Left ventricle myocardium superior (tissue), 1 donor: ENCODE measurements at places on chromosomes 1 and 21. TPM values are rescaled to one million over a fixed set of nuclear protein-coding genes. Genes with fewer than 3 reads are reported as not detected.

Gene TRABD2B
- 0.92 TPM for total RNA-seq

Gene PROK1
- not detected for total RNA-seq

Gene TMCO4
- 8.9 TPM for total RNA-seq

Gene NTNG1
- 0.57 TPM for total RNA-seq

Gene STYXL2
- 121 TPM for total RNA-seq

Gene ELAPOR1
- 0.30 TPM for total RNA-seq

Gene GIPC2
- 4.9 TPM for total RNA-seq

Gene CELA3B
- not detected for total RNA-seq

Gene KLHDC7A
- total RNA-seq, result not detected

Gene TSACC
- not detected for total RNA-seq

Gene TSPEAR
- total RNA-seq, result 2.7 TPM

Gene YOD1
- 4.9 TPM for total RNA-seq

Gene HUNK
- total RNA-seq, result 0.40 TPM

Gene TNNT2
- total RNA-seq, result 10,350 TPM

Gene CTH
- 1.1 TPM for total RNA-seq

DNA sequence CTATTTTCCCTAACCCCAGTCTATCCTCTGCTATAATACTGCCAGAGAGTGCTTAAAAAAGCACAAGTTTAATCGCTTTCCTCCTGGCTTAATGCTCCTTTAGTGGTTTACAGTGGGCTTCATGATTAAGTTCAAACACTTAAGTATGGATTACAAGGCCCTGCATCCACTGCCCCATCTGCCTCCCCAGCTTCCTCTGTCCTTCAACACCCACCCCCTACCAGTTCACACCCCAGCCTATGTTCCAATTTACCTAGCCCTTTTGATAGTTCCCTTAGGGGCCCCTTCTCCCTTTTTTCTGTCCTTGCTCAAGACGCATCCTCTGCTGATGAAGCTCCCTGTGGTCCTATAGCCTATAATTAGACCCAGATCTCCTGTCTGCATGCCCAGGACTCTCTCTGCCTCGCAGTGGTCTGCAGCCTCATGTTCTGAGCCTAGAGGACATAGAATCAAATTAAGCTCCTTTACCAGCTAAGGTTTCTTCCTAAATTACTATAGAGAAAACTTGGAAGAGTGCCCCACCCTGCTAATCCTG lies 212.5 kb downstream of the FGGY start:
- no peak for DNase-seq

DNA sequence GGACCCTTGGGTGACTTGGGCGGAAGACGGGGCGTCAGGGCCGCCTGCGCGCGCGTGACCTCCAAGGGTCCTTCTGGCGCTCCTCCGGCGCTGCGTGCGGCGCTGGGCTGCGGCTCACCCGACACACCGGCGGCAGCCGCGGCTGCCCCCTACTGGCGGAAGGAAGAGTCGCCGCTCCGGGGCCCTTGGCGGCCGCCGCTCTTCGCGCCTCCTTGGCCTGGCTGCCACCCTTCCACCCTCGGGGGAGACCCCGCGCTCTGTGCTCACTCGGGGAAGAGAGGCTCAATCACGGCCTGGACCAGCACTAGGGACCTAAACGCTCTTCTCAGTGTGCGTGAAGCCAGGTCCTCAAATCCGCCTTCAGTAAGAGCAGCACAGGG lies 89.7 kb downstream of the DMRTA2 start:
- peak; percentile 78 for DNase-seq

DNA sequence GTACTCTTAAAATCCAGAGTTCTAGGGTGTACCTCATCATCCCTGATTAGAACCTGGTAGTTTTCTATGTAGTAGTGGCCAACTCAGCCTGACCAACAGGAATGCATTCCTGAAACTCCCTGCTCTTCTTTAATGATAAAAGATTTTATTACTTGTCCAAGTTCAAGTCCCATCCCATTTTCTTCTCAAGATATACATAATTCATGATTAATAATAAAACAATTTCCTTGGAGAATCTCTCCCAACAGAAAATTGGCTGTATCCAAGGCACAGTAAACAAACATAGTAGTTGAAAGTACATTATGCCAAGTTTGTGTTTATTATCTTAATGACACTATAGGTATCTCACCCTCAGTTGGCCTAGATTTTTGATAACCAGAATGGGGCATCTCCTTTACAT lies 714.1 kb upstream of the ADAMTS5 start:
- no peak for DNase-seq

GRCh38 chr1:234433563-234434285 lies 45.3 kb downstream of the TARBP1 start:
- DNase-seq, result no peak

GRCh38 chr1:167640051-167640450 lies 10.0 kb downstream of the RCSD1 start:
- no peak for DNase-seq

DNA sequence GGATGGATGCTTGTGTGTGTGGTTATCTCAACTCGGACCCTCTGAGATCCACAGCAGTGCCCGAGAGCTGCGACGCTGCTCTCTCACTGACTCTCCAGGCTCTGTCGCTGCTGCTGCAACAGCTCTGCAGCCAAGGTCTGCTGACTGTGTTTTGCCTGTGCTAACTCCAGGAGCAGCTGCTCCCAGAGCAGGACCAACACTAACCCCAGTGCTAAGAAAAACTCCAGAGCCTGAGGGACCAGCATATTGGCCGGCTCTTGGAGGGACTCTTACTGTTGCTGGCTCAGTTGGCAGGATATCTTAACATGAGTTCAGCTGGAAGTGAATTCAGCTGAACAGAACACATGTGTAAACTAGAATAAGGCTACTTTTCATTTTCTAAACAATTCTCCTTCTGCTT lies 4.4 kb downstream of the LCE2C start:
- DNase-seq, result no peak

- DNase-seq, result no peak
These were observed 53.8 kb downstream of the B3GALNT2 start for GRCh38 chr1:235450433-235450832.

DNA sequence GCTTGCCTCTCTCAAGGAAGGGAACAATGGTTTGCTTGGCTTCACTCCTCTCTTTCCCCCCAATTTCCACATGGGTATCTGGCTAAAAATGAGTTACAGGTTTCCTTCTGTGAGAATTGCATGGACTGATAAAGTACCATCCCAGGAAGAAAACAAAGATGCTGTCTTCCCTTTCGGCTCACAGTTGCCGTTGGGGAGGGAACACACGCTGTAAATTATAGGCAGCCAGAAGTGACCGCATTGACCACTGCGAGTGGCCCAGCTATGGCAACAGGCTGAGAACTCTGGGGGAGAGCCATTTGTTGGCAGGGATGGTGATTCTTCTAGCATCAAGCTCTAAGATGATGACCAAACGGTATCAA lies 2.9 kb downstream of the RUNX1 start:
- DNase-seq, result no peak

GRCh38 chr1:220335668-220336067 lies 63.4 kb upstream of the RAB3GAP2 start:
- no peak for DNase-seq

GRCh38 chr1:53359225-53359933 lies 31.5 kb upstream of the LRP8 start:
- DNase-seq, result no peak

DNA sequence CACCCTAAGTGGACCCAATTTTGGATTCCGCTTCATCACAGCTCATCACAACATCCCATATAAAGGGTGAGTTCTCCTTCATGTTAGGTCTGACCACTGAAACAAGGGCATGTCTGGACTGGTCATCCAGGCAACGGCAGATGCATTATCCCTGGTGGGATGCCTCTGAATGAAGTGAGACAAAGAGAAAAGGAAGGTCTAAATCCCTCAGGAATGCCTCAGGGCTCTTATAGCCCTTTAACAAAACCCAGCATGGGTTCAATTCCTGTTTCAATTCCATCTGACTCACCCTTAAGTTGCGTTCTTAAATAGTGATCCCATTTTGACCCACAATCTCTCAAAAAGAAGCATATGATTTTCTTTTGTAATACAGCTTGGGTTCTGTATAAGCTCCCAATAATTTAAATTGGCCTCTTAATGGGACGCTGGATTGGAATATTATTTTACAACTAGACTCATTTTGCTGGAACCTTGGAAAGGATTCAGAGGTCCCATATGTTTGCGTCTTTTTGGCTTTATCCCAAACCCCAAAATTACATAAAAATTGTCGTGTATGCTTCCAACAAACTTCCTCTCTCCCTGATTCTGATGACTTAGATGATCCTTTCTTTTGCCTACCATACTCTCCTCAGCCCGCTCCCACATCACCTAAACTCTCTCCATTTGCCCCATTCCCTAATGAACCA lies 287.4 kb upstream of the ZP4 start:
- no peak for DNase-seq

GRCh38 chr21:17554679-17555465 lies 42.0 kb downstream of the CXADR start:
- DNase-seq, result no peak

DNA sequence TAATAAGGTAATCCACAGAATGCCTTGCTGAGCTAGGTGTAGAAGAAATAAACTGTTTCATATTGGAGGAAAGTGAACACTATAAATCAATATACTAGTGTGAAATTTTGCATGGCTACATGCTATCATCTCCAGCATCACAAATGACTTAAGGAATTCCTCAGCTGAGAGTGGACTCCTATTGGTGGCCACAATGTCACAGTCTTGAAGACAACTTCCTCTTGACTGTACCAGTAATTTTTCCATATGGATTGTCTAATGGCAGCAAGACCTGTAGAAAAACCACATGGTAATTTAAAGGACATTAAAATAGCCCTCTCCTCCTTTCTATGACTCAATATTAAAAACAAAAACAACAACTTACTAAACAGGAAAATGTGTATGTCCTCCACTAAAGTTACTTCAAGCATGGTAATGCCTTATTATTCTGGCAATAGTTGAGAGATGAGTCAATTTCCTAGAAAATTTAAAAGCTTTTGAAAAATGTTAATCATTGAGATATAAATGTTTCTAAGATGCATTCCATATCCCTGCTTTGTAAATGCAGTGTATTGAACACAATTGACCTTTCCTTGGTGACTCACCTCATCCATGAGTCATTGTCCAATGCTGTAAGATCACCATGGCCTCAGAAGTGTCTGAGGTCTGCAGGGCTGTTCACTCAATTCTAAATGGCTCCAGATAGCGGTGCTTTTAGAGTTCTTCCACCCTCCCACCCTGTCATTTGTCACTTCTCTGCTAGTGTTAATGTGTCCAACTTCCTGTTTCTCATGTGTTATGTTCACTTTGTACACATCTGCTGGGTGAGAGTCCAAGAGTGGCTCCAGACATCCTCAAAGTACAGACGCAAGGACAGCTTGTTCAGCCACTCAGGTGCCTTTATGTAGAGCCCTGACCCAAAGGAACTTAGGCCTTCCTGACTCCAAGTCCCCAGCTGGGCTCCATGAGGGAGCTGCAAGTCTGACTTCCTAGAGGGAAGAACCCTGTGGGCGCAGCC lies 32.8 kb upstream of the DNASE2B start:
- no peak for DNase-seq

- DNase-seq, result no peak
These were observed 434.6 kb upstream of the ADGRL2 start for GRCh38 chr1:81366173-81366572.

GRCh38 chr1:866095-866494 lies 57.6 kb upstream of the SAMD11 start:
- DNase-seq, result no peak

DNA sequence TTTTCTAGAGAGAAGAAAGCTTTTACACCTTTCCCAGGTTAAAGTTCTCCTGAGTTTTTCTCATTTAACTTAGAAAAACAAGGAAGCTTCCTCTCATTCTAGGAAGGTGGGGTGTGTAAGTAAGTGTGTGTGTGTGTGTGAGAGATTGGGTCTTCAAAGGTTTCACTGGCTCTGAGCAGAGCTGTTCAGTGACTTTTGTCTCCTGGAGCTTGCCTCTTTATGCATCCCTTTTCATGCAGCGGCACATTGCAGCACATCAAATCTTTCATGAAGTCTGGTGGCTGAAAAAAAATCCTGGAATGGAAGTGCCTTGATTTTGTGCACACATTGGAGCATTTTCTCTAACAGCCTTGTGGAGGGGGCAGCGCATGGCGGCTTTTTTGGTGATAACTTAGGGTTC lies 3.4 kb downstream of the GPA33 start:
- no peak for DNase-seq

- DNase-seq, result no peak
These were observed 19.0 kb downstream of the DPH5 start for GRCh38 chr1:101006553-101006952.

- DNase-seq, result no peak
These were observed 21.5 kb downstream of the GFI1 start for GRCh38 chr1:92465256-92465647.

DNA sequence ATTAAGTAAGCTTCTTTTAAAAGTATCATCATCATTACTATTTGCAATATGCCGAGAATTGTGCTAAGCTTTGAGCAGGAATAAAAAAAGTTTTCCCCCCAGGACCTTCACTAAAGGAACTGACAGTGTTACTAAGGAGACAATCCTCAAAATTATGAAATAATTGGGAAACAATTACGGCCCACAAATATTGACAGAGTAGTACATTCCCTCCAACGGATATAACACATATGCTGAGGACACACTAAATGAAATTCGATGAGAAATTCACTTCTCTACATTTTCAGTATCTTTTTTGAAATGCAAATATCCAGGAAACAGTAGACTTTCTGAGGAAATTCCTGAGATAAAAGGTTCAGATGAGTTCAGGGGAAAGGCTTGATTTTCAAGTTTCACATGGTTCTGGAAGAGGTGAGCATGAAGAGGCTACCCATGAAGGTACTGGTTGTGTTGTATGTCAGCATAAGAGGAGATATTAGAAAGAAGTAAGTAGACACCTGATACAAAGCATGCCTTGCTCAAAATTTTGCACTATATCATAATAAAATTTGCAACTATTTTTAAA lies 171.2 kb upstream of the NR5A2 start:
- DNase-seq, result no peak

DNA sequence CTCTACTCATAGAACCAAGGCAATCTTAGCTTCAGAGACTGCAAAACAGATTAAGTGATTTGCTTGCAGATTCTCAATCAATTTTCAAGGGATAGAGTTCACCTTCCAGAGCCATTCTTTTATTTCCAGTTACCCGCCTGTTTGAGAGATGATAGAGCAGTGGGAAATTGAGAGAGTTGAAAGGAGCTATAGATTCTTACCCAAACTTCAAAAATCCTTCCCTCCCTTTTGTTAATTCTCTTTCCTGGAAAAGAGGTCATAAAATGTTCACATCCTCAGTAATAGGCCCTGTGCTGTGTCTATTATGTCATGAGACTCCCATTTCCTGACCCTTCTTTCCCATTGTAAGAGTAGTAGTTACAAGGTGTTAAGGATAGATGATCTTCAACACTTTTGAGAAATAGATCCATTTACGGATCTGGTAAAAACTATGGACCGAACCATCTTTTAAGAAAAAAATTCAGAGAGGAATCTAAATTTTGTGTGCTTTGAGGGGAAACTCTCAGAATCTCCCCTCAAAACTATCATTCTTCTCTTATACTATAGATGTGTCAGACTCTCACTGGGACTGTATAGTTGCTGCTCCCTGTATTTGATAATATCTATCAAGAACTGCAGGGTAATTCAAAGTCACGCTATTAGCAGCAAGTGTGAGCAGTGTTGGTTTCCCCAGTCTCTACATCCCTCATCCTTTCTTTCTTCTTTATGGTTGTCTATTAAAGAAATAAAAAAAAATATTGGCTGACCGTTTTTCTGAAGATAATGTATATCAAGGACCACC lies 8.0 kb downstream of the RGS4 start:
- DNase-seq, result no peak

- no peak for DNase-seq
These were observed 19.8 kb downstream of the ATP6V1G3 start for GRCh38 chr1:198520524-198521254.

GRCh38 chr1:198101716-198102453 lies 54.9 kb upstream of the NEK7 start:
- no peak for DNase-seq

- no peak for DNase-seq
These were observed 122.7 kb upstream of the FAM78B start for GRCh38 chr1:166289309-166290050.
